ENCODE measurements at places on chromosomes 16 and 17. TPM values are rescaled to one million over a fixed set of nuclear protein-coding genes. Genes with fewer than 3 reads are reported as not detected.

Gene PYDC1
- 3.0 TPM for total RNA-seq

Gene ITGAL
- not detected for total RNA-seq

Gene ABCA10
- total RNA-seq: not detected

Gene JUP
- total RNA-seq: 98.6 TPM

Gene MYBBP1A
- 151 TPM for total RNA-seq

Gene BMERB1
- total RNA-seq: 23.5 TPM

Gene RSKR
- total RNA-seq: 21.1 TPM

Gene TNFRSF12A
- total RNA-seq: 77.0 TPM

Gene TRAPPC1
- total RNA-seq: 99.3 TPM

Gene C17orf113
- total RNA-seq: 1.4 TPM

Gene VTN
- not detected for total RNA-seq

Gene CDIP1
- 73.7 TPM for total RNA-seq

Gene CD300LF
- total RNA-seq: not detected

Gene PARD6A
- total RNA-seq: 15.1 TPM

Gene GNGT2
- total RNA-seq: 1.4 TPM

Gene NPIPA2
- total RNA-seq: 17.8 TPM

All from H1 (cell line).